Glutamatergic neuron (in vitro differentiated cells): ENCODE measurements at places on chromosomes 2 and 18. TPM values are rescaled to one million over a fixed set of nuclear protein-coding genes. Genes with fewer than 3 reads are reported as not detected.
A peak's percentile ranks its signal among the peaks of the same experiment; 100 is the strongest.

DNA sequence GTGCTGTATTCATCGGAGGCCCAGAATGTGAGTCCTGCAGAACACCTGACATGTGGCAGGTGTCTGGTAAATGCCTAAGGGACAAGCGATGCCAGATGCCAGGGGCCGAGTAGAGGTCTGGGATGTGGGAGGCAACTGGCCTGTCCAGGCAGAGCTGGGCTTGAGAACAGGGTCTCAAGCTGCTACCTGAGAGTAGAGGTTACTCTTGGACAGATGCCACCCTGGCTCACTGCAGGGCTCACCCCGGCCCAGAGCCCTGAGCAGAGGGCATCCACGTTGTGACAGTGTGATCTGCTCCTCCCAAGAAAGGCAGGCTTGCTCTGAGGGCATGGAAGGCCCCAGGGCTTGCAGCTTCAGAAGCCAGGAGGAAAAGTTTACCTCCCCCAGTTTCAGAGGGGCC lies 692.0 kb upstream of the ID2 start:
- peaks cover 5% of the 10 kb centered on the region for H3K36me3 ChIP-seq
- no peaks in the 10 kb centered on the region for H3K4me1 ChIP-seq
- no peak overlapping the region for H3K27ac ChIP-seq

DNA sequence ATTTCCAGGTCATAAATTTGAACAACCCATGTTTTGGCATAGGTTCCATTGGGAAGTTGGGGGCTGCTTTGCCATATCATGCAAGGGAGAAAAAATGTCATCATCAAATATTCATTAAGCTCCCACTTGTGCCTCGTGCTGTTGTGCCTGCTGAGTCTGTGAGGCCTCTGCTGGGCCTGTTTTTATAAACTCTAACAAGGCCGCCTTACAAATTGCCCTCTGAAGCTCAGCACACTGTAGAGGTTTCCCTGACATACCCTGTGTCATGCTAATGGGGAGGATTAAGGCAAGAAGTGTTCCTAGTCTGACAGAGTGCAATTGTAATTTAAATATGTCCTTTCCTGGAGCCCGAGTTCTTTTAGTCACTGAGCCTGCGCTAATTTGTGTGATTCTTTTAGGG lies 17.6 kb downstream of the OSBPL6 start:
- no peak for DNase-seq
- no peak overlapping the region for H3K4me3 ChIP-seq
- peaks cover 16% of the 10 kb centered on the region for H3K4me1 ChIP-seq
- H3K27ac ChIP-seq, result peak overlapping the region; percentile 4

The LDLRAD4 gene
- total RNA-seq, result 0.29 TPM

DNA sequence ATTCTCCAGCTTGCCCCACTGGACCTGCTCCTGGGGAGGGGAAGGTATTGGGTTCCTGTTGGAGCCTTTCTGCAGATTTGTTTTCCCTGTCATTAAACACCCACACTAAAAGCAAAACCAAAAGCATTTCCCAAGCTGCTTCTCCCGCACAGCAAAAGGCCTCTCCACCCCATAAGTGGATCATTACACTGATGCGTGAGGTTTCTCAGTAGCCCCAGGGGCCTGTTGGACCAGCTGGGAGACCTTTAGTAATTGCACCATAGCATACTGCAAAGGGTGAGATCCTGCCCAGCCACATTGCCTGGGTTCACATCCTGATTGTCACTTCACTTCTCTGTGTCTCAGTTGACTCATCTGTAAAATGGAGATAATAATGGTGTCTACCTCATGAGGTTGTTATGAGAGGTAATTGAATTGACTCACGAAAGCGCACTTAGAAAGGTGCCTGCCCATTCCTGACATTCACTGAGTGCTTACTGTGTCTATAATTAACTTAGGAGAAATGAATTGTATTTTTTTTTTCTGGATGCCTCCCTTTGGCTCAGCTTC lies 43.9 kb downstream of the TOGARAM2 start:
- no peak for DNase-seq
- peaks cover 11% of the 10 kb centered on the region for H3K4me1 ChIP-seq
- H3K27me3 ChIP-seq, result no peaks in the 10 kb centered on the region
- H3K4me3 ChIP-seq, result no peak overlapping the region
- no peak overlapping the region for H3K27ac ChIP-seq
- no peaks in the 10 kb centered on the region for H3K36me3 ChIP-seq

- H3K4me3 ChIP-seq, result no peak overlapping the region
- no peak overlapping the region for H3K27ac ChIP-seq
- no peak for DNase-seq
- H3K27me3 ChIP-seq, result no peaks in the 10 kb centered on the region
These were observed 24.8 kb downstream of the DSG4 start for GRCh38 chr18:31401156-31402025.

DNA sequence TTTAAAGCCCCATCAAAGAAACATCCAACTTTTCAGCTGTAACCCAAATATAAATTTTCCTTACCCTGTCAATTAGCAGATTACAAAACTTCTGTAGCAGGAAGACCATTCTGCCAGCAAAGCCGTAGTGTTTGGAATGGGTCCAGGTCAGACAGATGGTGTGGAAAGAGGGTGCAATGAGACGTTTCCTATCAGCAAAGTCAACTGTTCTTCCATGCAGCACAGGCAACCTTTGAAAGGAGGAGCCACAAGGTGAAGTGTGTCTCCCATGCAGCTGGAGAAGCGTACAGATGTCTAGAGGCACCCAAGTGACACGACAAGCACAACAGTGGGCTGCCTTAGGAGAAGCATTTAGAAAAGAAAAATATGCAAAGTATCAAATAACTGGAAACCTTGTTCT lies 83.7 kb downstream of the SP3 start:
- peaks cover 6% of the 10 kb centered on the region for H3K4me1 ChIP-seq
- no peak for DNase-seq
- H3K27me3 ChIP-seq, result peaks cover 3% of the 10 kb centered on the region
- no peaks in the 10 kb centered on the region for H3K36me3 ChIP-seq

DNA sequence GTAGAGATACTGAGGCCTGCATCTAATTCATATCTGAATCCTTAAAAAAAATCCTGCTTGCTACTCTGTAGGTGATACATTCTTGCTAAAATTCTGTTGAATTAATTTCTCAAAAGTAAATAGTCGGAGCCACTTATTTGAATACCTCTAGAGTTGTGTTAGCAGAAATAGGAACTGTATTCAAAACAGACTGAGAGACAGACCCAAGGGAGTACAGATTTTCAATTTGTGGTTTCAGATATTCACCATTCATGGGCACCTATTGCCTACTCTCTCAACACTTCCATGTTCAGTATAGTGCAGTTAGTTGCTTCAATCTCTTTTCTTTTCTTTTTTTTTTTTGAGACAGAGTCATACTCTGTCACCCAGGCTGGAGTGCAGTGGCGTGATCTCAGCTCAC lies 46.6 kb upstream of the CTLA4 start:
- no peak overlapping the region for H3K4me3 ChIP-seq
- H3K4me1 ChIP-seq, result no peaks in the 10 kb centered on the region
- H3K27me3 ChIP-seq, result peaks cover 3% of the 10 kb centered on the region
- no peak for DNase-seq
- H3K27ac ChIP-seq, result no peak overlapping the region
